ENCODE measurements at places on chromosomes 6 and 20. TPM values are rescaled to one million over a fixed set of nuclear protein-coding genes. Genes with fewer than 3 reads are reported as not detected.

LINC00237 gene
- total RNA-seq, result not detected

C2 gene
- total RNA-seq, result 1.1 TPM

POU5F1 gene
- not detected for total RNA-seq

ESR1 gene
- 1.6 TPM for total RNA-seq

ECT2L gene
- not detected for total RNA-seq

Measured in CD8-positive, alpha-beta T cell (primary cell).